ENCODE measurements at places on chromosomes 6 and 20.

DNA sequence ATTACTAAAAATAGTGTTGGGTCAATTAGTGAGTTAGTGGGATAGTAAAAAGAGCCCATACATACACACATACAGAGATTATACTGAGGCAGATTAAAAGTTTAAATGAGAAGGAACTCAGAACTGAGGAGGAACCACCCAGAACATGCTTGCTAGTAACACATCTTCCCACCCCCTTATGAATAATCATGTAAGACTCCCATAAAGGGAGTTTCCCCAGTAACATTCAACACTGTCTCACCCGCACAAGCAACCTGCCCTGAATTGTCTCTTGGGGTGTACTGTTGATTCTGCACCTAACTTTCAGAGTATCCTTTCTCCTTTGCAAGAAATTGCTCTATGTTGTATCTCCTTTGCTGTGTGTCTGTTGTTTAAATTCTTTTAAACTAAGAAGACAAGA, 11.1 kb upstream of the HLA-DQB2 start:
- no peak for DNase-seq

GRCh38 chr20:47296950-47297349, 59.5 kb downstream of the ZMYND8 start:
- no peak for DNase-seq

- no peak for DNase-seq
Observed at GRCh38 chr20:5971203-5971602, 20.8 kb downstream of the MCM8 start.

- DNase-seq = no peak
Observed at GRCh38 chr6:106886922-106887797, 87.4 kb downstream of the CD24 start.

DNA sequence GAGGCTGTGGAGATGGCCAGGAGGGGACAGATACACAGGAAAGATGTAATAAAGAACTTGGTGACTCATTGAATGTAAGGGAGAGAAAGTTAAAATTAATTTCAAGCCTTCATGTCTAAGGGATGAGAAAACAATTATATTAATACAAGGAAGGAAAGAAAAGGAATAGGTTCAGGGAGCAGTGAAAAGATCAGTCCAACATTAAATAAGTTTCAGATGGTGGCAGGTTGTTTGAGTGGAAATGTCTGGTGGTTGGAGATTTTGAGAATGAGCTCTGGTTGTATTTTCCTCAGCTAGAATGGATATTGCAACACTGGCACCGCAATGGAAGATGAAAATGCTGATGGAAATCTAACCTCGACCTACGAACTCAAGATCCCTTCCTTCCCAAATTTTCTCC, 304.3 kb downstream of the COL12A1 start:
- no peak for DNase-seq

- DNase-seq = no peak
Observed at GRCh38 chr6:129513471-129513870, 196.5 kb downstream of the ARHGAP18 start.

- no peak for DNase-seq
Observed at GRCh38 chr6:164690241-164690640, 619.2 kb downstream of the C6orf118 start.

DNA sequence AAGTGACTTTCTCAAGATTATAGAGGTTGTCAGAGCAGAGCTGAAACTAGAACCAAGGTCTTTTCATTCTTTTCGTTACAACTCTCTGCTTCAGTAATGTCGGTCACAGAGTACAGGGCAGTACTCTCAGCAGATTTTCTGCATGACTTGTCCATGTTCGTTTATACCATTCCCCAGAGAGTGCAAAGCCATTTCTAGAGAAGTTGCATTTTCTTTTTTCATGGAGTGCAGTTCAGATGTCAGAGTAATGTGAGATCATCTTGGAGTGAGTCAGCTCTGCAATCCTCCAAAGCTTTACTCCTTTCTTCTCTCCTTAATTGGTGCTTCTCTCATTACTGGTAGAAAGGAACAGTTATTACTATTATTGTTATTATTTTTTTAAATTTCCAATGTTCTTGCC, 115.6 kb upstream of the B3GAT2 start:
- no peak for DNase-seq

- DNase-seq = peak; percentile 55
Observed at GRCh38 chr6:112311950-112312547, 35.1 kb upstream of the RFPL4B start.

- DNase-seq = peak; percentile 66
Observed at GRCh38 chr20:49207076-49207475, 12.1 kb upstream of the DDX27 start.

DNA sequence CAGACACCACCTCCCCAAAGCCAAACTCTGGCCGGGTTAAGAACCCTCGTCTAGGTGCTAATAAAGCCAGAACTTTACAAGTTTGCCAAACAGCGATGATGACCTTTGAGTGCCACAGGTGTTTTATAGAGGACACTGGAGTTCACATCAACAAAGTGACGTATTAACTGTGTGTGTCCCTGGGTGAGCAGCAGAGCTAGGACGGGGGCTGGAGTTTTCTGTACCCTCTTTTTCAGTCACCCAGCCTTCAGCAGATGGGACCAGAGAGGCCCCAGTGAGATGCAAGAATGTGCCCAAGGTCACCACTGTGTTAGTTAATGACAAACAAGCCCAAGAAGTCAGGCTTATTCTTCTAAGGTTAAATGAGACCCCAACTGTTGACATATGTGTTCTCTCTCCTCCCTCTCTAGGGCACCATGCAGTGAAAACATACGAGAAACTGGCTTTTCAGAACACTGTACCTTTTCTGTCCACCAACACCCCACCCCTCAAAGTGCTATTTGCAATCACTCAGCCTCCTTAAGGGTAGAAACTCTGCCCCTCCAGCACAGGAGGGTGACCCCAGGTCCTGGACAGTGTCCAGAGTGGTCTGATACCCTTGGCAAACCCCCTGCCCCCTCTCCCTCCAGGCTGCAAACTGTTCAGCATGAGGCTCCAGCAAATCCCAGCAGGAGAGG, 5.2 kb downstream of the SDC4 start:
- no peak for DNase-seq

GRCh38 chr6:116015561-116015960, 45.1 kb downstream of the FRK start:
- DNase-seq = no peak

GRCh38 chr6:111487661-111488060, 4.6 kb upstream of the REV3L start:
- no peak for DNase-seq

DNA sequence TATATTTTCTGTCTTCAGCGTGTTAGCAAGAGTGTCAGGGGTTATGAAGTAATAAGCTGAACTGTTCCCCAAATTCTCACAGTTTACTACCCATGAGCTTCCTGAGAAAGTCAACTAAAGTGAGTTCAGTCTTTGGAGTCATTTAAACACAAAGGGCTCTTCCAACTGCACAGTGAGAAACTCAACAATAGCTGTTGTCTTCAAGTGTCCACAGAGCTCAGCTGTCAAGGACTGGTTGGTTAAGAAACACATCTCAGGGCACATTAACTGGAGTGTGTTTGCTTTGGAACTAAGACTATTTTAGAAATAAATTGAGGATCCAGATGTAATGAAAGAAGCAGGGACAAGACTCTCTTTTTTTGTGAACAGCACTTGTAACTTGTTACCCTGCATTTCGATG, 241.4 kb upstream of the SOX4 start:
- DNase-seq = no peak

GRCh38 chr6:72035966-72036365, 149.6 kb downstream of the RIMS1 start:
- DNase-seq = no peak

GRCh38 chr6:7241160-7241559, 71.8 kb downstream of the SSR1 start:
- no peak for DNase-seq

DNA sequence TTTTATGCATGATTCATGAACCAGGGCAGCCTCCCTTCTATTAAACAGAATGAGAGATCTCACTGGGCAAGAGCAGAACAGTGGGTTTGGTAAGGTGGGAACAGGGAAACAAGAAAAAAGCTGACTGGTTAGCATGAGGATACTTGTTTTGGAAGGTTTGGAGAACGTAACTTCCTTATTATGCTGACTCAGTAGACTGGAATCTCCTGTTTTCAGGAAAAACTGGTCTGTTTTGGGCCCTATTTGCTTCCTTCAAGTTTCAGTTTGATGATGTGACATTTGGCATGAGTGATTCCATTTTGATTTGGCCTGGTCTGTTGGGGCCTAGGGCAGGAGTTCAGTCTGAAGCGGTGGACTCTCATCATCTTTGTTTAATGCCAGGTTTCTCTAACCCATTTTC, 172.0 kb downstream of the MYLK4 start:
- no peak for DNase-seq

DNA sequence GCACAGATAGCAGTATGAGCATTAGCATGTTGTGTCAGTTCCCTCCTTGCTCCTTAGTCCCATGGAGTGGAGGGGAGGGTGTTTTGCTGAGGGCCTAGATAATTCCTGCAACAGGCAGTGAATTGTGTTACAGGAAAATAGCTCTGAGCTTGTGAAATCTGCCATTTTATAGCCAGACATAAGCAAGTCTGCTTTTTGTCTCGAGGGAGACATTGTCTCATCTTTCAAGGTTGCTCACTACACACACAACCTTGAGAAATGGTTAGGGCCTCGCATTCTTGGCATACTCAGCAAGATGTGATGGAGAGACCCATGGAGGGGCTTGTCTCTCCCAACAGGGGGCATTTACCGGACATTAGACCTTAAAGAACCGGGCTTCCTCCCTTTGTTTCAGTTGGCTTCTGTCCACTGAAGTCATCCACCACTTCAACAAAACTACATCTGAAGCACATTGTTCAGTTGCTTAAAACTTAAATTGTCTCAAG, 108.0 kb upstream of the FOXO3 start:
- DNase-seq = no peak

DNA sequence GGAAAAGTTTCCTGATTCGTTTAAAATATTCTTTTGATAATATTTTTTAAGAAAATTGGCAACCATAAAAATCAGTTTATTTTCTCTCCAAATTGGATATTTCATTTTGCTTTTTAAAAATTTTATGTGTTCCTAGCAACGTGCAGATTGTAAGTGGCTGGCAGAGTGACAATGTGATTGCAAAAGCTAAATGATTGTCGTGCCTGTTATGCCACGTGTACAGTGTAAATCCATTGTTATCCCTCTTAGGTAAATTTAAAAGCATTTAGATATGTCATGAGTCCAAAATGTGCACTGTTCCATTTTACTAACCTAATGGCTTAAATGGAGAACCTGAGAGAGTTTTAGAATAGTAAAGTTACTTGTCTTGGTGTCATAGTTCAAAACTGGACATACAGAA, 94.4 kb upstream of the ADGRF4 start:
- no peak for DNase-seq

DNA sequence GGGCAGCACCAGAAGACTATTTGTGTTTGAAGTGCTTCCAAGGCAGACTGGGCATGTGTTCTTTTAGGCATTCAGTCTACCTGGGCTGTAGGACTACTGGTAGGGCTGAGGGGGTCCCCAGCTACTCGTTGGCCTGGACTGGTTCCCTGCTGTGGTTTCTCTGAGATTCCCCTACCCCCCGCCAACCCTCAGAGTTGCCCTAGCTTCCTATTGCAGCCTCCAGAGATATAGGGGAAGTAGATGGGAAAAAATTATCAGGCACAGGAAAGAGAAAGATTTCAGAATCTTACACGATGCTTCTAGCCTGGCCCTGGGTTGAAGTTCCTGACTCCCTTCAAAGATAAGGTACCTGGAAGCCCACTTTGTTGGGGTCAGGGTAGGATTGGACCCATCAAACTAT, 22.5 kb downstream of the BRPF3 start:
- DNase-seq = no peak

- DNase-seq = no peak
Observed at GRCh38 chr6:155185544-155185943, 78.3 kb upstream of the CLDN20 start.

GRCh38 chr20:44067650-44068081, 119.3 kb downstream of the JPH2 start:
- no peak for DNase-seq

GRCh38 chr6:154673919-154674318, 59.3 kb upstream of the SCAF8 start:
- peak; percentile 45 for DNase-seq

GRCh38 chr6:85579581-85579980, 14.1 kb downstream of the SNX14 start:
- no peak for DNase-seq

DNA sequence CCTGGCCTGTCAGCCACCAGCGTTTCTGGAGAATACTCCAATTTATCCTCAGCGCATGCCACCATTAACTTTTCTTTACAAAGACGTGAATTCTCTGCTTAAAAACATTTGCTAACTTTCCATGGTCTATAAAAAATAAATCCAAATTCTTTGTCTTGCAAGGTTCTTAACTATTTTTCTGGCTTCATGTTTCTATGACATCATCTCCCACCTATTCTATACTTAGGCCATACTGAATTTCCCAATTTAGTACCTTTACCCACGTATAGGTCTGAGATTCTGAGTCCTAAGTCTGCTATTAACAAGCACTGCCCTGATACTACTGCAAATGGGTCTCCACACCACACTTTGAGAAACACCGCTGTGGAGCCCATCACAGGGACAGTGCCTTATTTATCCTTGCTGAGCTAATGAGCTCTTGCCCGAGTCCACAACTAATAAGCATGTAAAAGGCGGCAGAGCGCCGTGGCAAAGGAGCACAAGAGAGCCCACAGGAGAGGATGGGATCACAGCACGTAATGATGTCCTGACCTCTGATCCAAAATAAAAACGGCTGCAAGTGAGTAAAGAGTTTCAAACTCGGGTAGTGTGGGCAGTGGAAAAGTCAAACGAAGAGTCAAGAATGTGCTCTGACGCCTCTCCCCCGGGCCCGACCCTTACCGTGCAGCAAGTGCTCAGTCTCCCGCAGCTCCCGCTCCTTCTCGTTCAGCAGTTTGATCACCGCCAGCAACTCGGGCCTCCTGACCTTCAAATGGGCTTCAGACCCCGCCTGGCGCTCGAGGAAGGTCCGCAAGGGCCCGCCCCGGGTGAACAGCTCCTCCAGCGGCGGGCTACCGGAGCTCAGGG, 519 bp downstream of the MTRF1L start:
- peak; percentile 46 for DNase-seq

DNA sequence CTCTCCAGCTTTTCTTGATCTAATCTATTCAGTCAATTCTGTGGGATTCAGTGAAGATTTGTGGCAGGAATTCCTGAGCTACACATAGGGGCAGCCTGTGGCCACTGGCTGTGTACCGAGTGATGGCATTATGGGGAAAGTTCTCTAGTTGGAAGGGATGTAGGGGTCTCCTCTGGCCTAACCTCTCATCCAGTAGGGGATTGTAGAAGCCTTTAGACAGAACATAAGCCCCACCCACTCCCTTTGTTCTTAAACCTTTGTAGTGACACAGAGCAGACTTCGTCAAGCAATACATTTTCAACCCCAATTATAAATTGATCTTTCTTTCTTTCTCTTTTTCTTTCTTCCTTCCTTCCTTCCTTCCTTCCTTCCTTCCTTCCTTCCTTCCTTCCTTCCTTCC, 188.9 kb downstream of the QKI start:
- no peak for DNase-seq

- DNase-seq = peak; percentile 73
Observed at GRCh38 chr6:35601331-35602132, 87.2 kb downstream of the FKBP5 start.
